Stimulated activated CD4-positive, alpha-beta T cell treated with anti-CD3 and anti-CD28 coated beads, TNF-alpha, amount 100 ng/mL, for 24 hours (primary cell): ENCODE measurements at places on chromosomes 11 and 22.

- DNase-seq, result no peak
Measured at GRCh38 chr22:31937341-31937740, 7.0 kb upstream of the YWHAH start.

DNA sequence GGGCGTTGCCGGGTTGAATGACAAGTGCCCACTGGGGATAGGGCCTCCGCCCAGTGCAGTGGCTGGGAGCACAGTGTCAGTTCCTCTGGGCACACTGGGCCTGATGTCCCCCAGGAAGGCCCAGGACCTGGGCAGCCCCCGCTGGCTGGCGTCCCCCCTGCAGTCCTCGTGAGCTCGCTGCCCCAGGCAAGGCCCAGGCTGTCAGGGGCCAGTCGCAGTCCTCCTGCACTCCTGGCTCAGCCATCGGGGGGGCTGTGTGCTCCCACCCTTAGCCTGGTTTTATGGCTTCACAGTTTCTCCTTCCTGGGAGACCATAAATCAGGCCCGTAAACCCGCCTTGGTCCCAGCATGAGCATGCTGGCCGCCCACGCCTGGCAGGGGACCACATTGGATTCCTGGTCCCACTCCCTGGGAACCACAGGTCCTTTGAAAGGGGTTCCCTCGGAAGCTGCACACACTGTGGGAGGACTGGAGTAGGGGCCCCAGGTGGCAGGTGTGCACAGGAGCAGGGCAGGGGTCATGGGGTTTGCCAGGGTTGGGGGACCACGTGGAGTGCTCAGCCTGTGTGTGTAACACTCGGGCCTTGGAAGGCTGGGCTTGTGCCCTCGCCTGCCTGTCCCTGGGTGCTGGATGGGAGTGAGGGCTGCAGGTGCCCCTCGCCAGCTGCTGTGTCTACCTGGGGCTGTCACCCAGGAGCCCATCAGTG, 113.6 kb downstream of the KCNQ1OT1 start:
- no peak for DNase-seq

DNA sequence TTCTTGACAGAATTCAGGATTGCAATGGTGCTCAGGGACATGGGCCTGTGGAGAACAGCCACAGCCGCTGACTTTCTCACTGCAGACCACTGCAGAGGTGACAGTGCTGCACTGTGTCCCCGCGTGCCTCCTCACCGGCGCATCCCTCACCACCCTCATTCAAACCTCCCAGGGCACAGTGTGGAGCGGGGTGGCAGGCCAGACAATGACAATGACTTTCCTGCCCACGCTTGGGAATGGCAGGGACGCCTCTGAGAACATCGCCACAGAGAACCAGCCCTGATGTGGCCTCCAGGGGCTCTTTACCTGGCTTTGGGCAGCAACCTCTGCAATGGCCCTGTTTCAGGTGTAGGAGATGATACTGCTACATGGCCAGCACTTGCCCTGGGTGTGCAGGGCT, 65.7 kb downstream of the NCAPD3 start:
- DNase-seq, result no peak

DNA sequence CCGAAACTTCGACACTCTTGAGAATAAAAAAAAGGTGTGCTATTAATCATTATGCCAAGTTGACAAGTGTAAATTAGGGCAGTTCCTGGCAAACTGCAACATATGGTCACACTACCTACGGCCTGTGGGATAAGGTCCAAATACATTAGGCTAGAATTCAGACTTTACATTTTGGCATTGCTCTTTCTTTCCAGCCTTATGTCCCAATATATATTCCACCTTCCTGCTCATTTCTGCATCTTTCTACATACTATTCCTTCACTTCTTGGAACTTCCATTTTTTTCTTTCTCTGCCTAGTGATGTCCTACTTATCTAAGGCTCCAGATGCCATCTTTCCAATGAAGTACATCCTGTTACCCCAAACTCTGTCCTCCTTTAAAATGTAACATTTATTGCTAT, 577.2 kb downstream of the LRRC4C start:
- no peak for DNase-seq

GRCh38 chr22:21927174-21927823, 25.3 kb downstream of the PPM1F start:
- DNase-seq, result no peak

DNA sequence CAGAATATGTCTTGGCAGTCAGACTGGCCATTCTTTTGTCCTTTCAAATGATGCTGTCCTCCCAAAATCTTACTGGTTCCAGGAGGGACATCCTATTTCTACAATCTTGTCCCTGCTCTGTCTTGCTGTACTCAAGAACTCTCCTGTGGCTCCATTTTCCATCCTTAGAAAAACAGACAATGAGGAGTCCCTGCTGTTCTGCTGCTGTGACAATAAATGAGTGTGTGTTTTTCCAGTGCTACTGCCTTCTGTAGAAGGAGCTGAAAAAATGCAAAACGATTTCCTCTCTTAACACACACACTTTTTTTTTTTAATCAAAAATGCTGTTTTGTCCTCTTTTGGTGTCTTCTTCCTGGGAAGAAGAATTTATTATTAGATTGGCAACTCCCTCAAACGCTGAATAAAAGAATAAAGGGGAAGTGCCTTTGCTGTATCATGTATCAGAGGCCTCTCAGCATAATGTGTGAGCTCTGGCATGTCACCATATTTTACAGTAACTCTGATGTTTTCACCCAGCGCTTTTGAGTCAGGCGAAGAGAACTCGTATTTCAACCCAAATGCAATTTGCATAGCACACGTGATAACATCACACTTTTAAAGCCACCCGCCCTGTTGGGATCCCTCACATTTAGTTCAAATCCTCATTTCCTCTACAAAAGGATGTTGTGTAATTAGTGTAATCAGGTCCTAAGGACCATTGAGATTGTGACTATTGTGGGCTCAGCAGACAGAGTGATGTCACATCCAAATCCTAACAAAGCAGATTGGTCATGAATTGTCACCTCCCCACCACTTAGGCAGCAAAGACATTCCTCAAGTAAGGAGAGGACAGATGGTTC, 496.0 kb upstream of the LARGE1 start:
- no peak for DNase-seq

DNA sequence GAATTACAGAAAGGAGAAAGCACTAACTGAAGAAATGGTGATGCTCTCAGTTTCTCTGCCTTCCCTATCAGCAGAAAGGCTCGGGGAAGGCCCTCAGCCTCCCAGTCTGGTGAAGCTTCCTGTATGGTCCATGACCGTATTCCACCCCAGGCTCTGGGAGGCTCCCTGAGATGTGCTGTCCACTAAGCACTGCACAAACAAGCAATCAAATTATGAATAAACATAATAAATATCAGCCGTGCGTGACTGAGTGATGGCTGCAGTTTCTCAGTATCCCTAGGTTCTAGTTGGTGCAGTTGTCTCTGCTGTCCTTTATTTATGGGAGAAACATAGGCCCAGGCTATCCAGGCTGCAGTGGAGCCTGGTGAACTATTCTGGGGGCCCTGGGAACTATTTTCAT, 3.6 kb downstream of the SMDT1 start:
- no peak for DNase-seq

GRCh38 chr22:24216541-24217209, 28.2 kb downstream of the GGT5 start:
- no peak for DNase-seq

GRCh38 chr22:25837288-25837900, 95.4 kb downstream of the MYO18B start:
- no peak for DNase-seq

DNA sequence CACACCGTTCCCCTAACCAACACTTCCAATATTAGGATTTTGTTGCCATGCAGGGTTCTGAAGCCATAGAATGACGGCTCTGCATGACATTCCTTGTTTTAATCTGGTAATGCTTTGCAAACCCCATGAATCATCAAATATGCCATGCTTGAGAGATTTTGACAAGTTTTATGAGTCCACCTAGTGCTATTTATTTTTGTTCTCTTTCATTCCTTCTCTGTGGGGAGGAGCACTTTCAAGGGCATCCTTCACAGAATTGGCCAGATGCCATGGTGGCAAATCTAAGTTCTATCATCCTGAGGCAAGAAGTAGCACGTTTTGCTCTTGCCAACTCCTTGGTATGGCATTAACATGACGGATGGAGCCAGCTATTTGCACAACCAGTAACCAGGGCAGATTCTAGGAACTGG, 268.4 kb downstream of the FAM76B start:
- DNase-seq, result no peak

DNA sequence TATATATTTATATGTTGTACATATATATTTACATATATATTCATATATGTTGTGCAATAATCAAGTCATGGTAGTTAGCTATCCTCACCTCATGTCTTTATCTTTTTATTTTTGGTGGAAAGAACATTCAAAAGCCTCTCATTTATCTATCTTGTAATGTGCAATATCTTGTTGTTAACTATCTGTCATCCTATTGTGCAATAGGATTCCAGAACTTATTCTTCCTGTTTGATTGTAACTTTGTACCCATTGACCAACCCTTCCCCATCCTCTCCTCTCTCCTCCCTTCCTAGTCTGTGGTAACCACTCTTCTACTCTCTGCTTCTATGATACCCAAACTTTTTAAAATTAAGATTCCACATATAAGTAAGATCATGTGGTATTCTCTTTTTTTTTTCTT, 115.6 kb upstream of the PDGFD start:
- DNase-seq, result no peak

DNA sequence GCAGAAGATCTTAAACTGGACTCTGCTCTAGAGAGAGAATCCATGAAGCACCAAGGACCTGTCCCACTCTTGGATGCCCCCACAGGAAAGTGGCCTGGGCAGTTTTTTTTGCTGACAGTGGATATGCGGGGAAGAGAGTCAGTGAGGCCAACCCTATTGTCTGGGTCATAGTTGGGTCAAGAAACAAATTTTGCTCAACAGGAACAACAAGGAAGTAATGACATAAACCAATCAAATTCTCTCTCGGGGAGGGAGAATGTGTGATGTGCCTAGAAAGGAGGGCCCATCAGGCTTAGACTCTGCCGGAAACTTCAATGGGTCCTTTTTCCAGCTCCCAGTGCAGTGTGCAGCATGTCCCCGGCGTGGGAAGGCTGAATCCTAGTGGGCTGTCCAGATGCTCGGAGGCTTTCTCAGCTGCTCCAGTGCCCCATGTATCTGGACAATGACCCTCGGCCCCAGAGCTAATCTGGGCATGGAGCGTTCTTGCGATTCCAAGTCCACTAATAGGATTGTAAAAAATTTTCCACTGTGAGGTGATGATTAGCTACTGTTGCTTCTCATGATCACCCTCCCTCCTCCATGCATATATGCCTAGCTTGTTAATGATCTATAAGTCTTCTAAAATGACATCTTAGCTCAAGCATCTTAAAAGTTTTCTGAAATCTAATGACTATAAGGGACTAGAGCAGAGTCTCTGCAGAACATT, 101.0 kb downstream of the SNX19 start:
- no peak for DNase-seq

- no peak for DNase-seq
Measured at GRCh38 chr11:81301166-81301830, 1432.4 kb downstream of the FAM181B start.

DNA sequence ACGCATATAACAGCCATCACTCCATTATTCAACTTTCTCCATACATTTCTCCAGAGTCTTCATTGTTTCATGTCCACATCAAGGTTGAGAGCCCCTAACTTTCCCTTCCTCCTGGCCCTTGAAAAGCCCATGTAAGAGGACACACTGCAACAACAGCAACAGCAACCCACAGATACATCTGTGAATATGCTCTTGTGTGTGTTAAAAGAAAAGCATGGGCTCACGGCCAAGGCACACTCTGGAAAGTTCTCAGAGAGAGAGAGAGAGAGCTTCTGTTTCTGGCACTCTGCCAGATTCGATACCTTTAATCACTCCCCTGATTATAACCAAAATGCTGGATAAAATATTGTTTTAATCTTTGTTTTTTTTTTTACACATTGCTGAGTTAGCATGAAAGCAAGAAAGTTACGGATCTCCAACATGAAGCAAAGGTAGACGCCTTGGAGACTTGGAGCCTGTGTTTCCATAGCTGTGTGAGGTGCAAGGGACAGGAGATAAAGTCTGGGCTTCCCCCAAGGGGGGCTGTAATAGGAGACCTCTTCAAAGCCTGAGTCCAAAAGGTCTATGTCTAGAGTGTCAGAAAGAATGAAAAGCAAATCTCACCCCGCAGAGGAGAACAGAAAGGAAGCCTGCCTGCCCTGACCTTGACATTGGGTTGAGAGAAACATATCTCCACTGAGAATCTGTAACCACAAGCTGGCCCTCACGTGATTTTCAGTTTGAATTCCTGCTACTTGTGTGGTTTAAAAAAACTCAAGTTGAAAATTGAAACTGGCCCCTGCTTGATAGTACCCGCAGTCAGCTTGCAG, 33.7 kb upstream of the MPPED1 start:
- DNase-seq, result no peak

DNA sequence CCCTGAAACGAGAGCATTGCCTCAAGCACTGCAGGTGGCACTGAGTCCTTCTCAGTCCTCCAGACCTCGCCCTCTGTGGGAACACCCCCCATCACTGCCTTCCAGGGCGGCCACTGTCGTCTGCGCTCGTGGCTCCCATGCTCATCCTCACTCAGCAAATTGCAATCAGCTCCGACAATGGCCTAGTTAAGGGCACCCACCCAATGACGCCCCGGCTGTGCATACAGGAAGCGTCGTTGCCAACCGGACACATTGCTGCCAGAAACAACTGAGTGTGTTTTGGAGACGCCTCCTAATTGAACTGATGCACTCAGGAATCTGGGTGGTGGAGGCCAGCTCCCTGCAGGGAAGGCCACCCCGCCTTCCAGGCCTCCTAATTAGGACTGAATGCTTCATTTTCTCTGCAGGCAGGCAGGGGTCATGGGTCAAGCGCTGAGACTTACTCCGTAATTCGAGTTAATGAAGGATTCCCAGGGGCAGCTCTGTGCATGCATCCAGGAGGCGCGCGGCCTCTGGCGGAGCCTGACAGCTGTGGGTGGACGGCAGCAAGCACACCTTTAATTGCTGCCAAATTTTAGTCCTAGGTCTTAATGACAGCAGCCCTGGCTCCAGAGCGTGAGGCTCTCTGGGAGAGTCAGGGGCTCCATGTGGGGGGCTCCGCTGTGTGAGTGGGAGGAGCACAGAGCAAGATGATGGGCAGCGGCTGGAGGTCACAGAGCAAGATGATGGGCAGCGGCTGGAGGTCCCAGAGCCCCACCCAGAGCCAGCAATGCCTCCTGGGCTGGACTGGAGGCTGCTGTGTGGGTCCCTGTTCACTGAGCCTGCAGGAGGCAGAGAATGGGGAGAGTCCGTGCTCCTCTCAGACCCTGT, 199.0 kb downstream of the BRD1 start:
- no peak for DNase-seq

- no peak for DNase-seq
Measured at GRCh38 chr11:15011776-15012345, 39.7 kb upstream of the CALCA start.

DNA sequence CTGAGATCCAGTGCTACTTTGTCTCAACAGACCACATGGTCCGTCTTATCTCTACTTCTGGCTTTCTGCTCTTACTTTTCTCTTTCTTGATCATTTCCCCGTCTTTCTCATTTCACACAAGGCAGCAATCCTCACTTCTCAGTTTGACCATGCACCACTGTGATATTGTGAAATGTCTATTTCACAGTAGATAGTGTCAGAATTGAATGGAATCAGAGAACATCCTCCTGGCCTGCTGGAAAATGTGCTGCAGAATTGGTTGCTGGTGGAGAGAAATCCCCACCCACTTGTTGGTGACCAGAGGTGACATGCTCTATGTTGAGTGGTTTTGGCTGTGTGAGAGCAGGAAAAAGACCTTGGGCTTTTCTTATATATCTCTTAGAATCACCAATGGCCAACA, 57.8 kb upstream of the RCN1 start:
- no peak for DNase-seq
